Dermis microvascular lymphatic vessel endothelial cell (primary cell): ENCODE measurements at places on chromosomes 6 and 20. TPM values are rescaled to one million over a fixed set of nuclear protein-coding genes. Genes with fewer than 3 reads are reported as not detected.

MACROD2 gene
- total RNA-seq: 0.13 and 0.25 TPM in 2 replicates

SLC2A10 gene
- 5.4 and 12.3 TPM in 2 replicates for total RNA-seq

APOBEC2 gene
- not detected in 2 replicates for total RNA-seq

PRICKLE4 gene
- total RNA-seq: 6.4 and 9.5 TPM in 2 replicates

C20orf141 gene
- not detected in 2 replicates for total RNA-seq

F13A1 gene
- total RNA-seq: not detected in 2 replicates

TLDC2 gene
- 0.13 TPM in 2 replicates for total RNA-seq

PKHD1 gene
- not detected in 2 replicates for total RNA-seq

ENPP5 gene
- total RNA-seq: under 0.01 TPM in 1 of 2 replicates, not detected in the other

SPEF1 gene
- under 0.01 TPM in 1 of 2 replicates, not detected in the other for total RNA-seq

SLC16A10 gene
- under 0.01 TPM in 1 of 2 replicates, not detected in the other for total RNA-seq

MLIP gene
- total RNA-seq: 1.3 and 2.6 TPM in 2 replicates

RNF39 gene
- not detected in 2 replicates for total RNA-seq

RXRB gene
- 18.7 and 26.0 TPM in 2 replicates for total RNA-seq

BRD2 gene
- 39.4 and 51.0 TPM in 2 replicates for total RNA-seq

SLC22A2 gene
- not detected in 2 replicates for total RNA-seq

LTB gene
- 6.4 and 11.8 TPM in 2 replicates for total RNA-seq

ADAT2 gene
- 2.2 and 3.7 TPM in 2 replicates for total RNA-seq

LINC00237 gene
- total RNA-seq: under 0.01 TPM in 1 of 2 replicates, not detected in the other

PRL gene
- not detected in 2 replicates for total RNA-seq

SEMG1 gene
- total RNA-seq: not detected in 2 replicates

SAMD3 gene
- not detected in 2 replicates for total RNA-seq

MUC22 gene
- total RNA-seq: not detected in 2 replicates

BPIFB2 gene
- total RNA-seq: not detected in 2 replicates

FOXQ1 gene
- total RNA-seq: not detected in 2 replicates

GSTA2 gene
- total RNA-seq: not detected in 2 replicates

ADTRP gene
- total RNA-seq: 0.38 and 0.90 TPM in 2 replicates

TAB2 gene
- 11.4 and 19.0 TPM in 2 replicates for total RNA-seq

IP6K3 gene
- not detected in 2 replicates for total RNA-seq

NRSN2 gene
- 10.5 and 25.2 TPM in 2 replicates for total RNA-seq

SLC32A1 gene
- total RNA-seq: not detected in 2 replicates

LY6G6C gene
- not detected in 2 replicates for total RNA-seq

PNRC1 gene
- 32.3 and 46.7 TPM in 2 replicates for total RNA-seq

JPH2 gene
- total RNA-seq: under 0.01 and 0.13 TPM in 2 replicates

OR2H1 gene
- under 0.01 TPM in 1 of 2 replicates, not detected in the other for total RNA-seq

LY6G5B gene
- 0.64 and 2.0 TPM in 2 replicates for total RNA-seq

KCNS1 gene
- under 0.01 and 0.25 TPM in 2 replicates for total RNA-seq

SLCO4A1 gene
- 0.51 and 0.90 TPM in 2 replicates for total RNA-seq

OPN5 gene
- not detected in 2 replicates for total RNA-seq

CSE1L gene
- total RNA-seq: 55.9 and 82.3 TPM in 2 replicates

KLHDC3 gene
- total RNA-seq: 131 and 152 TPM in 2 replicates

UTRN gene
- 500 and 675 TPM in 2 replicates for total RNA-seq

OR2J3 gene
- total RNA-seq: not detected in 2 replicates

BMP6 gene
- total RNA-seq: 72.8 and 153 TPM in 2 replicates
